ENCODE measurements at places on chromosomes 1 and 21. TPM values are rescaled to one million over a fixed set of nuclear protein-coding genes. Genes with fewer than 3 reads are reported as not detected.

DNA sequence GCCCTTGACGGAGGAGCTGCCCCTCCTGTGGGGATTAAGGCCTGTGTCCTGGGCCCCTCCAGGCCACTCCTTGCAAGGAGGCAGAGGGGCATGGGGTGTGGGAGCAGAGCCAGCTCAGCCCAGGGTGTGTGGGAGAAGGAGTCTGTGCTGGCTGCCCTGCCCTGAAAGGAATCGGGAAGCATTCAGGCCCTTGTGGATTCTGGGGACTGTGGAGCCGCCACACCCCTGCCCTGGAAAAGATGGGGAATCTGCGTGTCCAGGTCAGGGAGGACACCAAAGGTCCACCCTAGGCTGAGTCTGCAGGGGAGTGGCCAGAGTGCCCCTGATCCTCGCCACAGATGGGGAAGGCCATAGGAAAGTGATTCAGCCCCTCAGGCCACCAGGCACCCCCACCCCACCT, 16.5 kb upstream of the PRDM16 start:
- peaks cover 3% of the 10 kb centered on the region for H3K4me1 ChIP-seq
- peaks cover 29% of the 10 kb centered on the region for H3K27me3 ChIP-seq
- H3K36me3 ChIP-seq = no peaks in the 10 kb centered on the region
- H3K4me3 ChIP-seq = no peak overlapping the region

The CACNA1S gene
- total RNA-seq = 0.05 TPM

GRCh38 chr1:83531521-83532309, 467.2 kb downstream of the TTLL7 start:
- H3K27ac ChIP-seq = no peak overlapping the region
- H3K4me1 ChIP-seq = peaks cover 4% of the 10 kb centered on the region
- no peaks in the 10 kb centered on the region for H3K27me3 ChIP-seq
- no peak overlapping the region for H3K4me3 ChIP-seq
- H3K36me3 ChIP-seq = no peaks in the 10 kb centered on the region

DNA sequence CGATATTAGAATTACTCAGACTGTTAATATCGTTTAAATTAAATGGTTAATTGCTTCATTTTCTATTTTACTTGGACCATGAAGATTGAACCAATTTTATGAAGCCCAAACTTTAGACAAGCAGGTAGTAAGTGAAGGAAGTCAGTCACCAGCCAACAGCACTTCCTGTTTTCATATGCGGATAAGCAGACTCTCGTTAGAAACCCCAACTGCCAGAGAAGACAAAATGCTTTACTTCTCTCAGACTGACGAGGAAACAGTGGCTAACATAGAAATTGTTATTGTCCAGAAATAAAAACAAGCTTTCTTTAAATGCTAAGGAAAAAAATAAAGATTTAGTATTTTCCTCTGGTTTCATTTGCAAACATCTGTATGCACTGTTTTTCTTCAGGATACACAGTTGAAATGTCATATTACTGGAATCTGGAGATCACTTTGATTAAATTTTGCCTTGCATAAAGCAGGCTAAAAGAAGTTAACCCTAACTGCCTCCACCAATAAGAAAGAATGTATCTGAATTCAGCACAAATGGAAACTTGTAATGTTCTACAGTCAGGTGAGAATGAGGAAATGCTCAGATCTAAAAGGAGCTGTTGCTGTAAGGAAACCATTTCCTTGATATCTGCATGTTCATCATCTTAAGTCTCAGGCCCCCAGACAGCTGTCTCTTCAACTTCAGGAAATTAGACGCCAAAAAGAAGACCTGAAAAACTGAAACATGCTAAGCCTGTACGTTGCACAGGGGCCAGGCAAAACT, 129.8 kb upstream of the SAMSN1 start:
- no peak overlapping the region for H3K27ac ChIP-seq
- no peak overlapping the region for H3K4me3 ChIP-seq
- H3K4me1 ChIP-seq = no peaks in the 10 kb centered on the region
- no peaks in the 10 kb centered on the region for H3K27me3 ChIP-seq
- H3K36me3 ChIP-seq = no peaks in the 10 kb centered on the region
- DNase-seq = no peak

DNA sequence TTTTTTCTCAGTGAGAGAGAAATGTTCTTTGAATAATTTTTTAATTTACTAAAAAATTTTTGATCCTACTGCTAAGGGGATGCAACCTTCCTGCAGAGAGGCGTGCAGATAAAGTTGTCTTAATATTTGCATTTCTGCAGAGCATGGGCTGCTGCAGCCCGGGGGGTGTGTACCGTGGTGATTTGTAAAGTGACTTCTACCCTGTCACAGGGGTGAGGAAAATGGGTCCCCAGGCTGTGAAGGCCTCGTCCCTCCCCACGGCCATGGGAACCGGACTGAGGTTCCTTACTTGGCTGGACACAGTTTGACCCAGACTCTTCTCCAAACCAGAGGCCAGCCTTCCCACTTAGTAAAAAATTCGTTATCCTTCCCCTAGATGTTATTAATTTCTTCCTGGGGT, 9.5 kb upstream of the C1orf174 start:
- H3K27ac ChIP-seq = no peak overlapping the region
- no peak overlapping the region for H3K4me3 ChIP-seq
- H3K4me1 ChIP-seq = peaks cover 1% of the 10 kb centered on the region
- DNase-seq = no peak

The TGFB2 gene
- total RNA-seq = 27.9 TPM

- no peak overlapping the region for H3K4me3 ChIP-seq
- H3K36me3 ChIP-seq = no peaks in the 10 kb centered on the region
- H3K4me1 ChIP-seq = peaks cover 4% of the 10 kb centered on the region
- H3K27me3 ChIP-seq = peaks cover 14% of the 10 kb centered on the region
- H3K27ac ChIP-seq = no peak overlapping the region
- DNase-seq = no peak
These were observed 58.2 kb downstream of the HSD3B1 start for GRCh38 chr1:119565131-119565772.

- H3K4me3 ChIP-seq = no peak overlapping the region
- DNase-seq = no peak
- H3K27ac ChIP-seq = no peak overlapping the region
- H3K4me1 ChIP-seq = peaks cover 4% of the 10 kb centered on the region
These were observed 52.2 kb downstream of the FHAD1 start for GRCh38 chr1:15299179-15299578.
